Ascending aorta (tissue), 2 donors: ENCODE measurements at places on chromosomes 12 and 14.

GRCh38 chr12:54217774-54218241, 29.0 kb upstream of the SMUG1 start:
- no peak for DNase-seq

DNA sequence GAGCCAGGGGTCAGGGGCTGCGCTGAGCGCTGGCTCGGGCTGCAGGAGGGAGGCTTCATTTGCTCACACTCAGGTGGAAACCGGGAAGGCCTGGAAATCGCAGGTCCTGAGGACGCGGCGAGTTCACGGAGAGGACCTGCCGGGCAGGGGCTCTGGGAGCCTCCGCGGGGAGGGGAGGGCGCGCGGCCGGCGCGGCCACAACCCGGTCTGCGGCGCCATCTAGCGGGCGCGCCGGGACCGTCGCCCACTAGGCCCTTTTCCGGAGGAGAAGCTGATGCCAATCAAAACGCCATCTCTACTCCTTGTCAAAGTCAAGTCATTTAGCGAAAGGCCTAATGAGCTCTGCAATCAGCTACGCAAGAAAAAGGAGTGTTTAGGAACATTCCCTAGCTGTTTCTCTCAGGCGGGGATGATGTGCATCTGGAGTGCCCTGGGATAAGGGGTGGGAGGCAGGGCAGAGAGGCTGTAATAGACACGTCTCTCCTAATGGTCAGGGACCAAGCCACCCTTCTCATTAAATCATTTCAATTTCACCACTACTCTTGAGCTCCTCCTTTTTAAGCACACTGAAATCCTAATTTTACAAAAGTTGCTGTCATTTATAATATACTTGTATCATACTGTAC, 885.8 kb upstream of the TMEM132C start:
- DNase-seq: no peak

DNA sequence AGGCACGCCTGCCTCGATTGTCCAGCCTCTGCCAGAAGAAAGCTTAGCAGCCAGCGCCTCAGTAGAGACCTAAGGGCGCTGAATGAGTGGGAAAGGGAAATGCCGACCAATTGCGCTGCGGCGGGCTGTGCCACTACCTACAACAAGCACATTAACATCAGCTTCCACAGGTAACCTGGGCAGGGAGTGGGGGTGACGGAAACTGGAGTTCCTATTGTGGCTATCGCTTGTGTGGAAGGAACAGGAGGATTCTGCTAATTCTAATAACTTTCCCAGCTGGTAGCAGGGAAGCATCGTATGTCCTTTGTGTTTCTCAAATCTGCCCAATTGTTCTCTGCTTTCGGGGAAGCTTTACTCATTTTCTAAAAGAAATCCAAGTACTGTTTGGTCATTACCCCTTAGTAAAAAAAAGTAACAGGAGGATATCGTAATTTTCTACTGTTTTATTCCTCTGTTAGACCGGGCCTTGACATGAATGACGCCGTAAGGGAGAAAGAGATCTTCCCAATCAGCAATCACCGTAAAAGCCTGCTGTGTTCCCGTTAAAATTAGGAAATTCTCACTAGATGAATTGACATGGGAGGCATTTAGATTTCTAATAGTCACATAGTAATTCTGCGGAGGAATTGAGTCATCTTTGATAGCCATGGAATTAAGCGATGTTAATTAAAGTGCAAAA, 449 bp downstream of the THAP2 start:
- no peak for DNase-seq

DNA sequence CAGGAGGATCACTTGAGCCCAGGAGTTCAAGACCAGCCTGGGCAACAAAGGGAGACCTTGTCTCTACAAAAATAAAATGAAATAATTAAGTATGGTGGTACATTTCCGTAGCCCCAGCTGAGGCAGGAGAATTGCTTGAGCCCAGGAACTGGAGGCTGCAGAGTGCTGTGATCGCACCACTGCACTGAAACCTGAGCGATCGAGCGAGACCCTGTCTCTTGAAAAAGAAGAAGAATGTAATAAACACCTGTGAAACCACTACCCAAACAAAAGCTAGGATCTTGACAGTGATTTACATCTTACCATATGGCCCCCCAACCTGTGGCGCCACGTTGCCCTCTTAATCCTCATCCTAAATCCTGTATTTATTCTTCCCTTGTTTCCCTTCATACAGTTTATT, 5.7 kb upstream of the DTX1 start:
- DNase-seq: no peak

- no peak for DNase-seq
Measured at GRCh38 chr12:53695152-53696145, 19.6 kb upstream of the ATP5MC2 start.

DNA sequence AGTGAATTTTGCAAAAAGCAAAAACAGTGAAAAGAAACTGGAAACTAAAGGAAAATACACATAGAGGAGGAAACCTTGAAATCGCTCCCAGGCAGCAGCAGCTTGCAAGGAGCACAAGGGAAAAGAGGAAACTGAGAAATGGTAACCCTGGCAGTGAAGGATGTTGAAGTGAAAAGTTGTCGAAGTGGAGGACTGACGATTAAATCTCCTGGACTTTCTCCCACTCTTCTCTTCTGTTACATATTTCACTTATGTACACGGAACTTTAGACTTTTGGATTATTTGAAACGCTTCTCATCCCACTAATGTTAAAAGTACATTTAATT, 388.8 kb upstream of the USP15 start:
- DNase-seq: no peak

GRCh38 chr12:121926874-121927706, 8.7 kb downstream of the CFAP251 start:
- DNase-seq: no peak

DNA sequence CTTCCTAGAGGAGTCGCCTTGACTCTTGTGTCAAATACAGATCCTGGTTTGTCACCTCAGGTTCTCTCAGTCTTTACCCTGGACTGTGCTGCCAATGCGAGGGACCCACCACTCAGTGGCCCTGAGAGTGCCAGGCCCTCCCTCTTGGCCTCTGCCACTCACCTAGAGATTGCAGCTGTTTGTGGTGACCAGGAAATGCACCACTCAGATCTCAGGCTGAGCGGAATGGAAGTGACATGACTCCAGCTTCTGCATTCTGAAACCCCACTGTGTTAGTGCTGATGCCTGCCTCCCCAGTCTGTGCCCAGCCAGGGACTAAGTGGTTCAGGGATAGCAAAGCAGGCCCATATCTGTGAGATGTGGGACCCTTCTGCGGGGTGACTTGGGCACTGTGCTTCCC, 27.8 kb upstream of the NEDD1 start:
- no peak for DNase-seq

DNA sequence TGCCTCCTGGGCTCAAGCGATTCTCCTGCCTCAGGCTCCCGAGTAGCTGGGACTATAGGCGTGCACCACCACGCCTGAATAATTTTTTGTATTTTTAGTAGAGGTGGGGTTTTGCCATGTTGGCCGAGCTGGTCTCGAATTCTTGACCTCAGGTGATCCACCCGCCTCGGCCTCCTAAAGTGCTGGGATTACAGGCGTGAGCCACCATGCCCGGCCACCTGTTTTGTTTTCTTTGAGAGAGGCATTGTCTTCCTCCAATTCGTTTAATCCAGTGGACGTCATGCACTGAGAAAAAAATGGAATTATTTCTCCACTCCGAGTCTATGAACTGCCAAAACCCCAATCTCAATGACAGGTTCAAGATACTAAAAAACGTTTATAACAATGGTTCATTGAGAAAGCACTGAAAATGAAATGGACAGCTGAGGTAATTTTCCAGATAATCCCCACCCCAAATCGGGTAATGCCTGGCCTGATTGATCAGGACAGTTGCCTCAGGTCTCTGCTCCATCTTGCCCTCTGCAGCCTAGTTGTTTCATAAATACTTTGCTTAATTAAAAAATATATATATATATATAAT, 132.7 kb upstream of the PARP11 start:
- DNase-seq: peak; percentile 21

DNA sequence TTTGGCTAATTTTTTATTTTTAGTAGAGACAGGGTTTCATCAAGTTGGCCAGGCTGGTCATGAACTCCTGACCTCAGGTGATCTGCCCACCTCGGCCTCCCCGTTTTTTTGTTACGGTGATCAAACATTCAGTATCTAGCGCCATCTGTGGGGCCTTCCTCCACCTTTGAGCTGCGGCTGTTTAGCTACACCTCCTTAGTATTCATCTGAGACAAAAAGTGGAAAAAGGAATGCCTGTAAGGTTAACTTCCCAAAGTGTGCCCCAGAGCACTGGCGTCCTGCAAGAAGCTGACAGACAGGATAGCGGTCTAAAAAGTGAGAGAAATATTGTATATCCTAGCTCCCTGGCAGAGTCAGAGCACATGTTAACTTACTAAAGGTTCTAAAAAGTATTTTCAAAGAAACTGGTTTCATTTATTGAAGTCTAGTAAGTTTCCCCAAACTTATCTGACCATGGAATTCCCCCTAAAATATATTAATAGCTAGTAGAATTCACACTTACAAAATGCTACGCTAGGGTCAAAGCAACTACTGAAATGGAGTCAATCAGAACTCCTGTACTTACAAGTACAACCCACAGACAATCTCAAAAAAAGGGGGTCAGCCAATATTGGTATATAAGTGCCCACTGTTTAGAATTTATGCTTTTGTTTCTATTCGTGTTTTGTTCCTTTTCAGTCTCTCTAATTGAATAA, 59.1 kb downstream of the DUSP16 start:
- DNase-seq: no peak

GRCh38 chr12:132429602-132429945, 60.4 kb upstream of the FBRSL1 start:
- DNase-seq: no peak

- no peak for DNase-seq
Measured at GRCh38 chr14:37063467-37064240, 108.8 kb downstream of the SLC25A21 start.

GRCh38 chr12:39393890-39394289, 49.0 kb downstream of the KIF21A start:
- DNase-seq: no peak

DNA sequence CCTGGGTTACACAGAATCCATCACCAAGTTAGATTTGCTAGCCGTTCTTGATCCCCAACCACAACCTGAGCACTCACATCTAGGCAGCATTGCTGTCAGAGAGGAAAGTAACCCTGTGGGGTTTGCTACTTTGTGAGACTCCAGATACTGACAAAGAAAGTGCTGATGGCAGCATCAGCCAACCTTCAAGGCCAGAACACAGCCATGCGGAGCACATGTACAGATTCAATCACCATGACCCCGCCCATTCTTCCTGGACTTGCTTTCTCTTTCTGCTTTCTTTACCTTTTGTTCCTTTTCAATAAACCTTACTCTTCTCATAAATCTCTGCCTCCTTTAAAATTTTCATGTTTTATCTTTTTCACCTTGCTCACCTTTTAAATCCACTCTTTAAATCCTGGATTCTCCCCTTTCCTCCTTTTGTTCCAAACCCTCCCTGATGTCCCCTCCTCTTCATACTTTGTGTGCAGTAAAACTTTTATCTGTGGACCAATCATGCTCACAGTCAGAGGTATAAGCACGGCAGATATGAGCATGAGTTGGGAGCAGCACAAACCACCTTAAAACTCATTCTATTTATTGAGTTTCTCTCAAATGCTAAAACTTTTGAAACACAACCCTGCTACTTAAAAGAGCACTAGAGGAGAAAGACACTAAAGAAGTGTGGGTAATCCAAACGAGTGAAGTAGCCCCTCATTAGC, 21.9 kb upstream of the CERS5 start:
- no peak for DNase-seq

DNA sequence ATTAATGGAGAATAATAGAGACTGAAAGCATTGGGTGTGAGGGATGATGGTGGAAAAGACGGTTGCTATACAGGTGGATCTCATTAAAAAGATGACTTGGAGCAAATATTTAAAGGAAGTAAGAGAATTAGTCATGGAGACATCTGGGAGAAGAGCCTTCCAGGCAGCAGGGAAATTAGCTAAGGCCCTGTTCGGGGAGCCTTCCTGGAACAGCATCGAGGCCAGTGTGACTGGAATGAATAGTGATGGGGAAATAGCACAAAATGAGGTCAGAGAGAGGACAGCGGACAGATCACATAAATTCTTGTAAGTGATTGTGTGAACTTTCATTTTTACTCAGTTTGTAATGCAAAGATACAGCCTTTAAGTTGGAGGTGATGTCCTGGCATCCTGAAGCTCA, 842.3 kb downstream of the SLC6A15 start:
- peak; percentile 62 for DNase-seq

GRCh38 chr12:32390572-32391219, 8.7 kb upstream of the FGD4 start:
- no peak for DNase-seq

DNA sequence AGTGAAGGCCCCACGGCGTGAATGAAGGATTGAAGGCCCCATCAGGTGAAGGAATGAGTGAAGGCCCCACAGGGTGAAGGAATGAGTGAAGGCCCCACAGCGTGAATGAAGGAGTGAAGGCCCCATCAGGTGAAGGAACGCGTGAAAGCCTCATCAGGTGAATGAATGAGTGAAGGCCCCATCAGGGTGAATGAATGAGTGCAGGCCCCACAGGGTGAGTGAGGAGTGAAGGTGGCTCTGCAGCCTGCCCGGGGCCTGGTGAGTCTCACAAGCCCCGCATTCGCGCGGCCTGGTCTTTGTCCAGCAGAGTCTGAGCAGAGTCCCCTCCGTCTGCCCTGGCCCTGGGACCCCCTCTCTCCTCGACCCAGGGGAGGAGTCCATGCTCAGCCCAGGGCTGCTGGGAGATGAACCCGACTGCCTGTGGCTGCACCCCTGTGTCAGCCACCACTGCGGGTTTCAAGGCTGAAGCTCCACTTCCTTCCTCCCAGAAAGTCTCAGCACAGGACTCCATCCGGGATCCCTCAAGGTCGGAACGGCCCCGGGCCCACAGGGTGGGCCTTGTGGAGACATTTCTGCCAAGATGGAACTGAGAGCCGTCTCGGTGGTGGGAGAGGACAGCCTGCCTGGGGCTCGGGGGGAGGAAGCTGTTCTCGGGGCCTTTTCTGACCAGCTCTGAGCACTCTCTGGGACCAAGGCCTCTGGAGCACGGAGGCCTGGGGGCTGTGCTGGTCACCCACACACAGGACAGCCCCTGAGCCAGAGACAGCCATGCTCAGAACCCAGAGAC, 37.4 kb upstream of the TMEM179 start:
- DNase-seq: no peak

GRCh38 chr12:132445884-132446632, 43.9 kb upstream of the FBRSL1 start:
- peak; percentile 27 for DNase-seq

DNA sequence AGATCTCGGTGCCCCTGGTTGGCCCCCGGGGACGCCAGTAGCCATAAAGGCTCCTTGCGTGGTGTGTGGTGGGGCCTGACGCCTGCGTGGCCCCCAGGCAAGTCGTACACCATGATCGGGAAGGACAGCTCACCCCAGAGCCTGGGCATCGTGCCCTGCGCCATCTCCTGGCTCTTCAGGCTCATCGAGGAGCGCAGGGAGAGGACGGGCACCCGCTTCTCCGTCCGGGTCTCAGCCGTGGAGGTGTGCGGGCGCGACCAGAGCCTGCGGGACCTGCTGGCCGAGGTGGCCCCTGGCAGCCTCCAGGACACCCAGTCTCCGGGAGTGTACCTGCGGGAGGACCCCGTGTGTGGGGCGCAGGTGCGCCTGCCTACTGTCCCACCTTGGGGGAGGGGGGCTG, 34.5 kb downstream of the KIF26A start:
- no peak for DNase-seq

DNA sequence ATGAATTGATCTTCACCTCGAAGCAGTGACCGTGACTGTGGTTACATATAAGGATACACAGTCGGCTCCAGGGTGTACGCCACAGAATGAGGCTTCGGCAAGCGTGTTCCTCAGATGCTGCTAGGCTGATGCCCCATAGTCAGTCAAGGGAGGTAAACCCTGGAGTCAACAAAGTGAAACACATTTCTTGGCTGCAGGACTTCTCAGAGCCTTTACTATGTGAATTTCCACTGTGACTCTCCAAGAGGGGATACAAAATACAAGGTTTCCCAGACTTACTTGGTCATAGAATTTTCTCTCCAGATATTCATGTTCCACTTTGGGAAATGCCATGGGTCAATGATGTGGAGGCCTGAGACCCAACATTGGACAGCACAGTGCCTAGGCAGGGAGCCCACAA, 260.6 kb downstream of the BCL11B start:
- DNase-seq: no peak
